ENCODE measurements at places on chromosomes 5 and 9.

- DNase-seq = no peak
These were observed 8.7 kb downstream of the ERAP2 start for GRCh38 chr5:96884995-96885394.

GRCh38 chr5:140608722-140609121, 24.3 kb downstream of the CD14 start:
- DNase-seq = no peak

- no peak for DNase-seq
These were observed 74.1 kb upstream of the RPS23 start for GRCh38 chr5:82352146-82352791.

DNA sequence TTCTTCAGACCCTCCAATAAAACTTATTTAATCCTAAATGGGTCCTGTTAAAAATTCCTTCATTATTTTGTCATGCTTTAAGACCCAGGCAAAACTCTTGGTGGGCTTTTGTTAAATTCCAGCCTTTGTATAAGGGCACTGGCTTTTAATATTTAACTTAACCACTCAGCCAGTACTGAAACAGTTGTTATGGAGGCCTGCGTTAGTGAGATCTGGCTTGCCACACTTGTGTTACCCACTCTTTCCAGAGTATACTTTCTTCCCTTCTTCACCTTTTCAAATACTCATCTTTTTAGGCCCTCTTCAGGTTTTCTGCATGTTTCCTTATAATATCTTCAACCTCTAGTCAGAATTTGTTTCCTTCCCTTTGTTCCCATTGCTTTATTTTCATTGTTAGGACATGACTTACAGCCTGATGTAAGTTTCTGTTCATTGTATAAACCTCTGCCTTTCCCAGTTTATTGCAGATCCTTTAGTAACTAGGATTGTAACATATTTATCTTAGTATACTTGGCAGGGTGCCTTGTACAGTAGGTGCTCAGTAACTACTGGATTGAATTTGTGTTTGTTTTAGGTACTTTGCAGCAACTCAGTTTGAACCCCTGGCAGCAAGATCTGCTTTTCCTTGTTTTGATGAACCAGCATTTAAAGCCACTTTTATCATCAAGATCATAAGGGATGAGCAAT, 48.8 kb downstream of the LNPEP start:
- DNase-seq = peak; percentile 25

DNA sequence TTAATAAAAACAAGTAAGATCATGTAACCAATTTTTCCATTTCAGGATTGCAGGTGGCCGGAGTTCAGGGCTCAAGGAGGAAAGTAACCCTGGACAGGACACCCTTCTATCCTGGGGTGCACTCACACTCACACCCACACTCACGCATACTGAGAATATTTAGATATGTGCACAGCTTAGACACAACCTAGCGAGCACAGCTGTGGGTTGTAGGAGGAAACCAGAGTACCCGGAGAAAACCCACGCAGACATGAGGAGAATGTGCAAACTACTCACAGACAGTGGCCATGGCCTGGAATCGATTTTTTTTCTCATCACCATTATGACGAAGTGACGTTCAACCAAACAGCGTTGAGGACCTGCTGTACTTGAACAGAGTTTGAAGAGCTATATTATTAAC, 4.5 kb upstream of the EFNA5 start:
- DNase-seq = no peak

DNA sequence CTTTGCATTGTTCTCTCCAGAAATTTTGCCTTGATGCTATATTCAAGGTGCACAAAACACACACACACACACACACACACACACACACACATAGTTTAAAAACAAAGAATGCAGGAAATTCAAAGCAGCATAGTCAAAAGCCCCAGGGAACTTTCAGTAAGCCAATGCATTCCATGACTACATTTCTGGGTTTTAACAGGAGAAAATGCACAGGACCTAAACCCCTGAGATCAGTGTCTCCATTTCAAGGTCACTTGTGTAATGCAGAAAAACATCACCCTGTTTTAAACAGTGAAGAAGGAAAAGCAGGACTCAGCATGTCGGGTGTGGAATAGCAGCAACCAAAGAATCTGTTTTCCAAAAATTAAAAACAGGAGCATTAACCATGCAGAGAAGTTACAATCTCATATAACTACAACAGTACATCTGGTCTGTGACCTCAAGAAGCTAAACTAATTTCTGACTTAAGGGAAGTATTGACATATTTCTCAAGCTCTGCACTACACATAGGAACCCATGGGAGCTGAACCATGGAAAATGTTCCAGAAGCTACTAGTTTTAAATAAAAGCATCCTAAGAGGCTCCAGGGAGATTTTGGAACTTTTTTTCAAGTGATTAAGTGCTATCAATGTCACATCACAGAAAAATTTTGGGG, 296.7 kb downstream of the HINT1 start:
- DNase-seq = peak; percentile 43

GRCh38 chr9:19703702-19704101, 85.1 kb downstream of the SLC24A2 start:
- DNase-seq = no peak

DNA sequence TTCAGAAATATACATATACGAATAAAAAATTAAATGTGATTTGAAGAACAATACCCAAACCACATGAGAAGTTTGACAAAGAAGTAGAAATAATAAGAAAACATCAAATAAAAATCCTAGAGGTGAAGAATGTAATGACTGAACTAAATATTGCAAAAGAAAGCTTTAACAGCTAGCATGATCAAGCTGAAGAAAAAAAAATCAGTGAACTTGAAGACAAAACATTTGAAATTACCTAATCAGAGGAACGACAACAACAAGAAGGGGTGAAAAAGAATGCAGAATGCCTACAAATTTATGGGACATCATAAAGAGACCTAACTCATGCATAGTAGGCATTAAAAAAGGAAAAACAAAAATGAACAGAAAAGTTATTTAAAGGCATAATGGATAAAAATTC, 60.5 kb upstream of the SPEF2 start:
- DNase-seq = no peak

Data from kidney (tissue), 22 donors.